ENCODE measurements at places on chromosomes 7 and 10. TPM values are rescaled to one million over a fixed set of nuclear protein-coding genes. Genes with fewer than 3 reads are reported as not detected.
A peak's percentile ranks its signal among the peaks of the same experiment; 100 is the strongest.

Gene HMX3
- not detected for total RNA-seq

Gene CYP2C19
- not detected for total RNA-seq

Gene PNLIP
- total RNA-seq = not detected

Gene INMT
- not detected for total RNA-seq

Gene AGFG2
- 16.9 TPM for total RNA-seq

Gene AMPH
- not detected for total RNA-seq

GRCh38 chr10:15251791-15252380 lies 83.4 kb upstream of the NMT2 start:
- no peak overlapping the region for H3K4me3 ChIP-seq
- H3K27me3 ChIP-seq = no peaks in the 10 kb centered on the region
- no peaks in the 10 kb centered on the region for H3K36me3 ChIP-seq
- peaks cover 16% of the 10 kb centered on the region for H3K4me1 ChIP-seq
- DNase-seq = no peak

DNA sequence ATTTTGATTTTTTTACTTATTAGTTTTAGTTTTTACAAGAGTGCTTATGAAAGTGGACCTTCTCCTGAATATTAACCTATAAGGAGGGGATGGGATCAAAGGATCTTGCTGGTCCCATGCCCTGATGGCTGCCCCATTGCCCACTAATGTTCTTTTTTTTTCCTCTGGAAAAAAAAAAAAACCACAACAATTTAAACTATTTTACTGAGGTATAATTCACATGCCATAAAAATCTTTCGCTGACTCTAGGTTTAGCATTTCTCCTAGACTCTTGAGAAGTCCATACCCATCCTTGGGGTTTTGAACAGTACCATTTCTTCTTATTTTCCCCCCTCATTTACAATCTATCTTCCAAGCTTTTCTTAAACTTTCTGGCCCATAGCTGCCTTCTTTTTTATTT lies 481.8 kb downstream of the TFEC start:
- no peak overlapping the region for H3K27ac ChIP-seq
- H3K36me3 ChIP-seq = no peaks in the 10 kb centered on the region
- H3K4me1 ChIP-seq = peaks cover 16% of the 10 kb centered on the region
- no peak overlapping the region for H3K4me3 ChIP-seq
- H3K27me3 ChIP-seq = no peaks in the 10 kb centered on the region
- DNase-seq = peak; percentile 7

DNA sequence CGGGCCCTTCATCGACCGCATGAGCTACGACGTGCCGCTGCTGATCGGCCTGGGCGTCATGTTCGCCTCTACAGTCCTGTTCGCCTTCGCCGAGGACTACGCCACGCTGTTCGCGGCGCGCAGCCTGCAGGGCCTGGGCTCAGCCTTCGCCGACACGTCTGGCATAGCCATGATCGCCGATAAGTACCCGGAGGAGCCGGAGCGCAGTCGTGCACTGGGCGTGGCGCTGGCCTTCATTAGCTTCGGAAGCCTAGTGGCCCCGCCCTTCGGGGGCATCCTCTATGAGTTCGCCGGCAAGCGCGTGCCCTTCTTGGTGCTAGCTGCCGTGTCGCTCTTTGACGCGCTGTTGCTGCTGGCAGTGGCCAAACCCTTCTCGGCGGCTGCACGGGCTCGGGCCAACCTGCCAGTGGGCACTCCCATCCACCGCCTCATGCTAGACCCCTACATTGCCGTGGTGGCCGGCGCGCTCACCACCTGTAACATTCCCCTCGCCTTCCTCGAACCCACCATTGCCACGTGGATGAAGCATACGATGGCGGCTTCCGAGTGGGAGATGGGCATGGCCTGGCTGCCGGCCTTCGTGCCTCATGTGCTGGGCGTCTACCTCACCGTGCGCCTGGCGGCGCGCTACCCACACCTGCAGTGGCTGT lies 1.2 kb downstream of the SLC18A3 start:
- H3K27me3 ChIP-seq = peaks cover 88% of the 10 kb centered on the region
- no peak overlapping the region for H3K27ac ChIP-seq
- H3K4me3 ChIP-seq = no peak overlapping the region
- no peak for DNase-seq
- no peaks in the 10 kb centered on the region for H3K4me1 ChIP-seq
- no peaks in the 10 kb centered on the region for H3K36me3 ChIP-seq

DNA sequence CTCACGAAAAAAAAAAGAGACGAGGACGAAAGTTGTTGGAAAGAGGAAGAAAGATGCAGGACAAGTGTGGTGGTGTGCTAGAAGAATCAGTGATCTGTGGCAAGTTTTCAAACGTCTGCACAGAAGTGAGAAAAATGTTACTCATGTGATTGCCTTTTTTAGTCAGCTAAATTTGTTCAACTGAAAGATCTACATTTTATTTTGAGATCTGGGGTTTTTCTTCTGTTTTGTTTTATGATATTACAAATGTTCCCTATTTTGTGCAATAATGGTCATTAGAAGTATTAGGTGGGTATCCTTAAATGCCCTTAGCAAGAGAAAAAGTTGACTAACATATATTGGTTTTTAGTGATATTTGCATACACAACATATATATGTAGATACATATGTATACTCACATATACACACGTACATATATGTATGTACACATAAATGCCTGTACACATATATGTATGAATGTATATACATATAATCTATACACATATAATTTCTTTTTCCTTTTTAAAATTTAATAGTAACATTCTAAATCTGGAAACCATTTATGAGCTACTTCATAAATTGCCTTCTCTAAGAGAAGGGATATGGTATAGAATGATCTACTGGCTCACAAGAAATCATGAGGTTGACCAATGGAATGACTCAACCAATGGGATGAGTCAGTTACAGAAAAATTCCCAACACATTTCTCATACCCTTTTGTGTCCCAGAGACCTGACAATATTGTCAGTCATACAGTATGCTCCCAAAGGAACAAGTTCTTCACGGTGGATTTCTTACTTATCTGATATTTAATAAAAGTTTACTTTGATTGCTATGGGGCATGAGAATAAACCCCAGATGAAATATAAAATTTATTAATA lies 38.4 kb downstream of the SLC39A12 start:
- H3K27ac ChIP-seq = peak overlapping the region; percentile 64
- H3K36me3 ChIP-seq = no peaks in the 10 kb centered on the region
- DNase-seq = peak; percentile 79
- H3K4me1 ChIP-seq = peaks cover 11% of the 10 kb centered on the region
- no peaks in the 10 kb centered on the region for H3K27me3 ChIP-seq

- no peak overlapping the region for H3K27ac ChIP-seq
- H3K27me3 ChIP-seq = peaks cover 7% of the 10 kb centered on the region
- peaks cover 18% of the 10 kb centered on the region for H3K4me1 ChIP-seq
- DNase-seq = no peak
- no peak overlapping the region for H3K4me3 ChIP-seq
- H3K36me3 ChIP-seq = no peaks in the 10 kb centered on the region
These were observed 13.2 kb downstream of the TMEM273 start for GRCh38 chr10:49174926-49175500.

GRCh38 chr7:1391449-1391848 lies 67.8 kb downstream of the MICALL2 start:
- H3K4me3 ChIP-seq = no peak overlapping the region
- no peaks in the 10 kb centered on the region for H3K4me1 ChIP-seq
- no peaks in the 10 kb centered on the region for H3K36me3 ChIP-seq

GRCh38 chr10:24762966-24763623 lies 39.4 kb upstream of the ARHGAP21 start:
- DNase-seq = peak; percentile 4
- H3K4me1 ChIP-seq = no peaks in the 10 kb centered on the region
- no peaks in the 10 kb centered on the region for H3K36me3 ChIP-seq
- no peaks in the 10 kb centered on the region for H3K27me3 ChIP-seq
- H3K4me3 ChIP-seq = no peak overlapping the region

- no peaks in the 10 kb centered on the region for H3K36me3 ChIP-seq
- no peaks in the 10 kb centered on the region for H3K4me1 ChIP-seq
- no peak overlapping the region for H3K4me3 ChIP-seq
- H3K27ac ChIP-seq = no peak overlapping the region
- no peak for DNase-seq
- H3K27me3 ChIP-seq = no peaks in the 10 kb centered on the region
These were observed 260.7 kb upstream of the PRKCQ start for GRCh38 chr10:6840766-6841165.

DNA sequence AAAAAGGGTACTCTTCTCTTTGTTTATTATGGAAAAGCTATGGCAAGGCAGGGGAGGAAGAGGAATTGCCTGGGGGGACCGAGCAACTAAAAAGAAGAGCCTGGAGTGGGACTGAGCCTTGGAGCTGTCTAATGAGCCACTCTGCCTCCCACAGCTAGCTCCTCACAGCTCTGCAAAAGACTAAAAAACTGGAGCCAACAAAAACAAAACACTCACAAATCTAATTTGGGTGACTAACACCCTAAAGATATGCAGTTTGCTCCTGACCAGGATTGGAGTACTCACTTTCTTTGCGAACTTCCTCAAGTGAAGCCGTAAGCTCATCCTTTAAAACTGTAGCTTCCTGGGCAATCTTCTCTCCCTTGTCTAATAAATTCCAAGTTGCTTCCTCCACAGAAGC lies 89.4 kb downstream of the CTNNA3 start:
- H3K27me3 ChIP-seq = no peaks in the 10 kb centered on the region
- DNase-seq = peak; percentile 91
- peaks cover 47% of the 10 kb centered on the region for H3K4me1 ChIP-seq
- H3K27ac ChIP-seq = peak overlapping the region; percentile 25
- H3K4me3 ChIP-seq = no peak overlapping the region

GRCh38 chr7:92837000-92837749 lies 802 bp upstream of the CDK6 start:
- no peaks in the 10 kb centered on the region for H3K27me3 ChIP-seq
- H3K4me1 ChIP-seq = peaks cover 6% of the 10 kb centered on the region
- peak; percentile 14 for DNase-seq

DNA sequence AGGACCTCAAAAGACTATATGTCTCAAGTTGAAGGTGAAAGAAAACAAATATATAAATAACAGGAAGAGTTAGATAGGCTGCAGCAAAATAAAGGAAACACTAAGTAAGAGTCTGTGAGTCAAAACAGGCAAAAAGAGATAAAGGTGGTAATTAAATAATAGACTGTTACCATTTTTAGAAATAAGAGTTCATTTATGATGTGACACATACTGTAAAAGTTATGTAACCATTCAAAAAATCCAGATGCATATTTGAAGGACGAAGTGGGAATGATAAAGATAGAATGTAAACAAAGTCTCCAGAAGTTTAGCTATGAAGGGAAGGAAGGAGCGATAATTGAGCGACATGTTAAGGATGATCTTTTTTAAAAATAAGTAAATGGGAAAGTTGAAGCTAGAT lies 50.5 kb downstream of the HECTD2 start:
- no peaks in the 10 kb centered on the region for H3K27me3 ChIP-seq
- peaks cover 5% of the 10 kb centered on the region for H3K4me1 ChIP-seq
- no peak overlapping the region for H3K4me3 ChIP-seq
- H3K36me3 ChIP-seq = no peaks in the 10 kb centered on the region
- DNase-seq = no peak
- no peak overlapping the region for H3K27ac ChIP-seq

- peaks cover 36% of the 10 kb centered on the region for H3K27me3 ChIP-seq
- DNase-seq = no peak
- peaks cover 4% of the 10 kb centered on the region for H3K4me1 ChIP-seq
- H3K27ac ChIP-seq = no peak overlapping the region
- H3K36me3 ChIP-seq = no peaks in the 10 kb centered on the region
These were observed 393.8 kb downstream of the LRMDA start for GRCh38 chr10:75825235-75825634.

GRCh38 chr7:45872116-45873034 lies 507 bp downstream of the CCDC201 start:
- H3K27me3 ChIP-seq = no peaks in the 10 kb centered on the region
- H3K27ac ChIP-seq = no peak overlapping the region
- no peak overlapping the region for H3K4me3 ChIP-seq
- peak; percentile 45 for DNase-seq
- peaks cover 41% of the 10 kb centered on the region for H3K4me1 ChIP-seq

DNA sequence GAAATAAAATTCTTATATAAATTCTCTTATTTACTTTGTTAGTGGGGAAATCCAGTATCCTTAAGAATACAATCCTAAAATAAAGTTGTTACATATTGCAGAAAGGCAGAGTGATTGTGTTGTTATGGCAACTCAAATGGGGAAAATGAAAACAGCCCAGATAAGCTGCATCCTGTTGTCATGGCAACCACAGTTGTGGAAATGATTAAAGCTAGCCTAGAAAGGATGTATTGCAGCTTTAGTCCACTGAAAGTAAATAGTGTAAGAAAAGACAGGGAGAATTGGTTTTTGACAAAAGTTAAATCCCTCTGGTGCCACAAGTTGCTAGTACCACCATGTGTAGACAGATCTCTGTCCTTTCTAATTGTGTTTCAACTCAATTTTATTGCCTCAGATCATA lies 43.2 kb downstream of the BTRC start:
- no peak overlapping the region for H3K27ac ChIP-seq
- 0 out of 2 replicates have a peak, but pooled peaks cover 3% of the 10 kb centered on the region for H3K4me1 ChIP-seq
- no peaks in the 10 kb centered on the region for H3K27me3 ChIP-seq

- H3K4me3 ChIP-seq = no peak overlapping the region
- no peak for DNase-seq
- H3K27me3 ChIP-seq = no peaks in the 10 kb centered on the region
- H3K4me1 ChIP-seq = no peaks in the 10 kb centered on the region
- H3K36me3 ChIP-seq = no peaks in the 10 kb centered on the region
- no peak overlapping the region for H3K27ac ChIP-seq
These were observed 10.2 kb downstream of the MXI1 start for GRCh38 chr10:110217662-110218008.

- no peaks in the 10 kb centered on the region for H3K27me3 ChIP-seq
- no peaks in the 10 kb centered on the region for H3K36me3 ChIP-seq
- H3K27ac ChIP-seq = no peak overlapping the region
- no peak for DNase-seq
- no peaks in the 10 kb centered on the region for H3K4me1 ChIP-seq
- no peak overlapping the region for H3K4me3 ChIP-seq
These were observed 8.4 kb downstream of the TRIM24 start for GRCh38 chr7:138468244-138469123.

GRCh38 chr7:128884561-128885369 lies 22.1 kb downstream of the ATP6V1F start:
- DNase-seq = no peak
- H3K4me3 ChIP-seq = no peak overlapping the region
- H3K4me1 ChIP-seq = peaks cover 10% of the 10 kb centered on the region
- no peak overlapping the region for H3K27ac ChIP-seq

- no peaks in the 10 kb centered on the region for H3K27me3 ChIP-seq
- no peak overlapping the region for H3K27ac ChIP-seq
- H3K36me3 ChIP-seq = no peaks in the 10 kb centered on the region
- no peak for DNase-seq
These were observed 190.9 kb upstream of the PITRM1 start for GRCh38 chr10:3363311-3364045.

DNA sequence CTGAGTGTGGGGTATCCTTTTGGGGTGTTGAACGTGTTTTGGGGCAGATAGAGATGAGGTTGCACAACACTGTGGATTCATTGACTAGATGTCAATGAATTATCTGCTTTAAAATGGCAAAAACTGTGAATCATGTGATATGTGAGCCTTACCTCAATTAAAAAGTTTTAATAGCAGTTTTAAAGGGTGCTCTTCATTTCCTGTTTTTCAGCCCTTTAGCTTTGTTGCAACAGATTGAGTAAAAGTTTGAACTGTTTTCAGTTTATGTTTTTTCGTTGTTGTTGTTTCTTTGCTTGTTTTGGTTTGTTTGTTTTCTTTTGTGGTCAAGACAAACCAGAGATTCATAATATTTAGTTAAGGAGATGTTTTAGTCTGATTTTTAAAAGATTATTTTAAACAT lies 9.4 kb downstream of the TAS2R41 start:
- DNase-seq = no peak
- no peaks in the 10 kb centered on the region for H3K27me3 ChIP-seq
- H3K27ac ChIP-seq = no peak overlapping the region
- no peaks in the 10 kb centered on the region for H3K36me3 ChIP-seq
- H3K4me3 ChIP-seq = no peak overlapping the region

GRCh38 chr10:10500937-10501336 lies 516.7 kb upstream of the CELF2 start:
- H3K4me3 ChIP-seq = no peak overlapping the region
- no peaks in the 10 kb centered on the region for H3K27me3 ChIP-seq
- no peak overlapping the region for H3K27ac ChIP-seq
- no peaks in the 10 kb centered on the region for H3K36me3 ChIP-seq
